ENCODE measurements at places on chromosomes 2 and 18. TPM values are rescaled to one million over a fixed set of nuclear protein-coding genes. Genes with fewer than 3 reads are reported as not detected.
A peak's percentile ranks its signal among the peaks of the same experiment; 100 is the strongest.

Gene SUMO1
- total RNA-seq, result 28.8 TPM

GRCh38 chr2:234502919-234503285 is 6.0 kb upstream of the ARL4C start:
- H3K4me3 ChIP-seq, result no peak overlapping the region
- H3K27ac ChIP-seq, result no peak overlapping the region
- no peak for DNase-seq
- H3K27me3 ChIP-seq, result no peaks in the 10 kb centered on the region
- no peaks in the 10 kb centered on the region for H3K4me1 ChIP-seq

GRCh38 chr2:205292665-205293295 is 389.5 kb upstream of the NRP2 start:
- no peaks in the 10 kb centered on the region for H3K36me3 ChIP-seq
- no peak overlapping the region for H3K27ac ChIP-seq
- H3K27me3 ChIP-seq, result no peaks in the 10 kb centered on the region
- H3K4me3 ChIP-seq, result no peak overlapping the region
- no peak for DNase-seq

Gene CPLX4
- not detected for total RNA-seq

- no peaks in the 10 kb centered on the region for H3K36me3 ChIP-seq
- H3K4me3 ChIP-seq, result no peak overlapping the region
- H3K27me3 ChIP-seq, result no peaks in the 10 kb centered on the region
- no peaks in the 10 kb centered on the region for H3K4me1 ChIP-seq
- no peak overlapping the region for H3K27ac ChIP-seq
Measured at GRCh38 chr2:219109471-219109870, 48.8 kb upstream of the IHH start.

DNA sequence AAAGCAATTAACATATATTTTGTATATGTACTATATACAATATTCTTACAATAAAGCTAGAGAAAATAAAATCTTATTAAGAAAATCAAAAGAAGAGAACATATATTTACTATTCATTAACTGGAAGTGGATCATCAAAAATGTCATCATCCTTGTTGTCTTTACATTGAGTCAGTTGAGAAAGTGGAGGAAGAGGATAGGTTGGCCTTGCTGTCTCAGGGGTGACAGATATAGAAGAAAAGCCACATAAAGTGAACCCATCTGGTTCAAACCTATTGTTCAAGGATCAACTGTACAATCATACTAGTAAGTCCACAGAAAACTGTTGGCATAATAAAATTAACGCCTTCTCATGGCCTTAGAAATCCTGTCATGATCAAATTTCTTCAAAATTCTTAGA is 26.6 kb downstream of the SESTD1 start:
- H3K4me1 ChIP-seq, result peaks cover 59% of the 10 kb centered on the region
- no peak overlapping the region for H3K4me3 ChIP-seq
- H3K27me3 ChIP-seq, result no peaks in the 10 kb centered on the region
- no peaks in the 10 kb centered on the region for H3K36me3 ChIP-seq
- no peak overlapping the region for H3K27ac ChIP-seq
- DNase-seq, result no peak

DNA sequence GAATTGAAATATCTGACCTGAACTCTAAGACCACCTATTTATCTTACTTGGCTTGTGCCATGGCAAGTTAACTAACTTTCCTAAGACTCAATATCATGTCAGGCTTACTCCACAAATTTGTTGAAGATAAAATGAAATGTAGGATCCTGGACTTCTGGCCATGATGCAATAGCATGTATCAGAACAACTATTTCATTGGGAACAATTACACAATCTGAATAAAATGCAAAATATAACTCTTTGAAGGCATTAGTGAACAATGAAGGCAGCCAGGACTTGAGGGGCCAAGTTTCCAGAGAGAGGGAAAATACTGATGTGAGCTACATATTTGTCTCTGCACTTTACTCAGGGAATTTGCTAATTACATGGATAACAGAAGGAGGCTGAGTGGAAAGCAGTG is 476.5 kb upstream of the ACVR2A start:
- peak overlapping the region; percentile 13 for H3K27ac ChIP-seq
- no peaks in the 10 kb centered on the region for H3K36me3 ChIP-seq
- no peak for DNase-seq
- no peaks in the 10 kb centered on the region for H3K4me1 ChIP-seq
- H3K4me3 ChIP-seq, result no peak overlapping the region
- H3K27me3 ChIP-seq, result no peaks in the 10 kb centered on the region

Gene IL1RL1
- 4.1 TPM for total RNA-seq
